ENCODE measurements at places on chromosomes 5 and 9.

DNA sequence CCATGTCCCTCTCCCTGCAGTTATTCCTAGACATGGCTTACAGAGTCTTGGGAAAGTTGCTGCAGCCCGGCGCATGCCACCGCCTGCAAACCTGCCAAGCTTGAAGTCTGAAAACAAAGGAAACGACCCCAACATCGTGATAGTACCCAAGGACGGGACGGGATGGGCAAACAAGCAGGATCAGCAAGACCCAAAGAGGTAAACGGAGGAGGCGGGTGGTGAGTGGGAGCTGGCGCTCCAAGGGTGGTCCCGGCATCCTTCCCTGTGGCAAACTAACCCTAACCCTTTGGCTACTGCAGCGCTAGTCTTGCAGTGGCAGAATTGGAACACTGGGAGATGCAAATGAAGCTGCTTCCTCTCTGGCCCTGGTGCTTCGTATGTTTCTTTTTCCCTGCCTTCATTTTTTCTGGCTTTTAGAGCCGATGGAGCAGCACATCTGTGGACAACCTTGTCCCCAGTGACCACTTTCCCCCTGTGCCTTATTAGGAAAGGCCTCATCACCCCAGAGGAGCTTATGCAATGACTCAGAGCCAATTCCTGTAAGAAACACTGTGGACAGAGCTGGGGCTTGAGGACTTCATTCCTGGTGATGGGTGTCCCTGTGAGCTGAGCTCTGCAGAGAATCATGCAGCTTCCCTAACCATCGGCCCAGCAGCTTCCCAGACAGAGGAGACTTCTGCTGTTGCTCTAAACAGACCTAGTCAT lies 38.9 kb downstream of the PRRC2B start:
- no peak for DNase-seq

DNA sequence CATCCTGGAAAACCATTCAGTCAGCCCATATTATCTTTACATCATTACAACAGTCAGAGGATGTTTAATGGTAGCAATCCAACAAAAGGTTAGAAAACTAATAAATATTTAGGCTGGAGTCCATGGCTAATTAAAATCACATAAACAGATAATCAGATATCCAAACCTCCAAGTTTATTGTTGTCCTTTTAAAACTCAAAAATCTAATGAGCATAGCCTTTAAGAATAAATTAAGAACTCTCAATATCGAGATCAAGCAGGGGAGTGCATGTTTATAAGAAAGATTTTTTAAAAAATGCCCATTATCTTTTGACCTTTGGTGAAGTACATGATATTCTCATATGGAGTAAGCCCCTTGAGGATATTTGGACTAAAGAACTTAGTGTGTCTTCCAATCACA lies 842.9 kb upstream of the SEMA6A start:
- no peak for DNase-seq

DNA sequence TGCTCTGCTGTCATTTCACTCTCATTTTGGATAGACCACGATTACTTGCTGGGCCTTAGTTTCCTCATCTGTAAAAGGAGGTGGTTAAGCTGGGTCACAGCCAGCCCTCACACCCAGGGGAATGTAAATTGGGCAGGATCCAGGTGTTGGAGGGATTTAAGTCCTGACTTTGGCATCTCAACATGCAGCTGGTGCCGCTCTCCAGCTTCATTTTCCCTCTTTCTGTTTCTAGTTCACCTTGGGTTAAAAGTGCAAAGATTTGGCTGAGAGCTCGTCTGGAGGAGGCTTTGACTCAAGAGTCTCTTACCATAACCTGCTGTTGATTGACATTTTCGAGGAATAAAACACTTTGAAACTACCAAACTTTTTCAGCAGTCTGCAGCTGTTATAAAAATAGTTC lies 144.3 kb upstream of the DHFR start:
- DNase-seq: no peak

DNA sequence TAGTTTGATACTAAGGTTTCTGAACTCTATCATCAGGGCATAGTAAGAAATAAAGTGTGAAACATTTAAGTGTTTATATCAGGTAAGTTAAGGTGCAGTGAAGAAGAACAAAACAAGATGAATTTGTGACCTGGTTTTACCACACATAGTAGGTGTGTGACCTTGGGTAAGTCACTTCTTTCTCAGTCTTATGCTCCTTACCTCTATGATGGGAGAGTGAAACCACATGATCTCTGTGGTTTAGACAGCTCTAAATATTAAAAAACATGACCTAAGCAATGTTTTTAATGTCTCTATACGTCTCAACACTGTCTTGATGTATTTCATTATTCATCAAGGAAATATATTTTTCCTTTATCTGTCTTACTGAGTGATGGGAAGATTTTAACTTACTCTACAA lies 629.6 kb upstream of the DMAC1 start:
- DNase-seq: no peak

DNA sequence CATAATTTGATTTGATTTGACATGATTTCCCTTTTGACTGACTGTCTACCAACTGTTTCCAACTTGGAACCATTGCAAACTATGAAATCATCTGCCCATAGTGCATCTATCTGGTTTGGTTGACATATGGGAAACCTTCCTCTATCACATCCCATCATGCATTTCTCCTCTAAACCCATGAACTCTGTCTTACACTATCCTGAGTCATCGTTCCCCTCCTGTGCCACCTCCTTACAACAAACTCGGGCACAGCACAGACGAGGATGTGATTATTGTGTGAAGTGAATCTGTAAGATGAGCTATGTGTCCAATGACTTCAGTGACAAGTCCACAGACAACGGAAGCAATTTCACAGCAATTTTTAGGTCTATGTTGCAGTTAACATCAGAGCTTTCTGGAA lies 126.1 kb downstream of the NPR3 start:
- no peak for DNase-seq

DNA sequence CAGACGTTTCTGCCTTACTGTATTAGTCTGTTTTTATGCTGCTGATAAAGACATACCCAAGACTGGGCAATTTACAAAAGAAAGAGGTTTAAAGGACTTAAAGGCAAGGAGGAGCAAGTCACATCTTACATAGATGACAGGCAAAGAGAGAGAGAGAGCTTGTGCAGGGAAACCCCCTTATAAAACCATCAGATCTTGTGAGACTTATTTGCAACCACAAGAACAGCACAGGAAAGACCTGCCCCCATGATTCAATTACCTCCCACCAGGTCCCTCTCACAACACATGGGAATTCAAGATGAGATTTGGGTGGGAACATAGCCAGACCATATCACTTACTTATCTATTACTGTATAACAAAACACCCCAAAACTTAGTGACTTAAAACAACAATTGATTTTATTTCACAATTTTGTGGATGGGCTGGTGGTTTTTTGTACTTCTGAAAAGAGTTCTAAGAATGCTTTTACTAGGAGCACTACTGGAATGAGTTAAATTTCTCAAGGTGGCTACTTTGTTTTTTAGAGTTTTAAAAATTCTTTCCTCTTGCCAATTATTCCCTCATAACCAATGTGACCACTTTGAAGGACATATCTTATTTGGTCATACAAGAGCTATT lies 10.3 kb downstream of the RUSC2 start:
- DNase-seq: no peak

DNA sequence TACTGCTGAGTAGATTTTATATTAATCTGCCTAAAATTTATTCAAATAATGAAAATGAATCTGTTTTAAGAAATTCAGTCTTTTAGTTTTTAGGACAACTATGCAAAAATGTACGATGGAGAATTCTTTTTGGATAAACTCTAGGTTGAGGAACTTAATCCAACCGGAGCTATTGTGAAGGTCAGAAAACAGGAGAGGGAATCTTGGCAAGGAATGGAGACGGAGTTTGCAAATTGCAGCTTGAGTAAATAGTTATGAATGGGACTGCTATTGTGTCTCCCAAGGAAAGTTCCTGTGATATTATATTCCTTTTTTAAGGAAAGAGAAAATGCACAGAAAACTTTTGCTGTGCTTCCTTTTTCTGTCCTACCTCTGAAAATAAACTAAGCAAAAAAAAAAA lies 67.9 kb downstream of the IQGAP2 start:
- no peak for DNase-seq

DNA sequence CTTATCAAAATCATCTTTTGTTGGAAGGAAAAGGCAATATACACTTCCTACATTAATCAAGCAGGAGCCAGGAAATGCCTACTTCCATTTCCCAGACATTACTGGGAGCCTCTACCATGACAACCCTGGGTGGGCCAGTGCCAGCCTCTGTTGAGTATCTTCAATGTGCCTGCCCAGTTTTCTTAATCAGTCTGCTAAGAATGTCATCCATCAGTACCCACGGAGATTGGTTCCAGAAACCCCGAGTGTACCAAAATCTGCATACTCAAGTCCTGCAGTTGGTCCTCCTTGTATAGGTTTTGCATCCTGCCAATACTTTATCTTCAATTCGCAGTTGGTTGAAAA lies 82.4 kb downstream of the MARCHF3 start:
- no peak for DNase-seq

DNA sequence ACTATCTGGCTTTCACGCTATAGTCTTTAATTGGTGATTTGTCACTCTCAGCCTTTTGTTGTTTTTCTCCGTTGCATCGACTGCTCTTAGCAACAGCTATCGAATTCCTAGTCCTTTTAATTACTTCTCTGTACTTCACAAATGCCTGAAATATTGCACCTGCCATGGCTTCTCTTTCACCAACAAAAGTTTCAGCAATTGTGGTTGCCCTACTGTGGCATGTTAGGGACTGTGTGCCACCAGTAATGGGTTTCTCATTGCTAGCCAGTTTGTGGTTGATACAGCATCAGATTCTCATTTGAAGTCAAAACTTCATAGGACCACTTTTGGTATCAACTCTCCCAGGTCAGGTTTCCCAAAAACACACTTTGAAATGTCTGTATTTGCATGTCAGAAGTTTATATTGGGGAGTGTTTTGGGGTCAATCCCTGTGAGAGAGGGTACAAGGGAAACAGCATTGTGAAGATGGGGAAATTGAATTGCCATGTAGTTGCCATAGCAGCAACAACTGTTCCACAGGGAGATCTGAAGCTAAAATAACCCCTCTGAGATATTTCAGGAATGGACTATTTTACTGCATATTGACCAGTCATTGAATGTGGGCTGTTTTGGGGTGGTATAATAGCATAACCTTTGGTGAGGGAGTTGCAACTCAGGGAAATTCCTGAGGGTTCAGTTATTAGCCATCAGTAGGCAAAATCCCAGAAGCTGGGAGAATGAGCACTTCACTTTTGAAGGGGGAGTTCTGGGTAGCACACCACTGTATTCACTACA lies 99.2 kb downstream of the WDR70 start:
- DNase-seq: no peak

GRCh38 chr5:36778336-36778735 lies 98.2 kb upstream of the NIPBL start:
- no peak for DNase-seq

GRCh38 chr9:1274334-1274733 lies 224.2 kb downstream of the DMRT2 start:
- DNase-seq: no peak

GRCh38 chr9:37301854-37302172 lies 120.7 kb upstream of the GRHPR start:
- DNase-seq: no peak

DNA sequence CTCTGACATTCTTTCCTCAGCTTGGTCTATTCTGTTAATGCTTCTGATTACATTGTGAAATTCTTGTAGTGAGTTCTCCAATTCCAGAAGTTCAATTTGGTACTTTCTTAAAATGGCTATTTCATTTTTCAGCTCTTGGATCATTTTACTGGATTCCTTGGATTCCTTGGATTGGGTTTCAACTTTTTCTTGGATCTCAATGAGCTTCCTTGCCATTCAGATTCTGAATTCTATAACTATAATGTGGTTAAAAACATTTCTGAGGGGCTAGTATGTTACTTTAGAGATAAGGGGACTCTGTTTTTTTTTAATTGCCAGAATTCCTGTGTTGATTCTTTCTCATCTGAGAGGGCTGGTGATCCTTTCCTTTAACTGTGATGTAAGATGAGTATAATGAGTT lies 136.4 kb downstream of the MCTP1 start:
- DNase-seq: no peak

GRCh38 chr9:137149942-137150616 lies 11.1 kb downstream of the GRIN1 start:
- DNase-seq: no peak

- no peak for DNase-seq
Measured at GRCh38 chr5:16502866-16503265, 37.3 kb upstream of the ZNF622 start.

DNA sequence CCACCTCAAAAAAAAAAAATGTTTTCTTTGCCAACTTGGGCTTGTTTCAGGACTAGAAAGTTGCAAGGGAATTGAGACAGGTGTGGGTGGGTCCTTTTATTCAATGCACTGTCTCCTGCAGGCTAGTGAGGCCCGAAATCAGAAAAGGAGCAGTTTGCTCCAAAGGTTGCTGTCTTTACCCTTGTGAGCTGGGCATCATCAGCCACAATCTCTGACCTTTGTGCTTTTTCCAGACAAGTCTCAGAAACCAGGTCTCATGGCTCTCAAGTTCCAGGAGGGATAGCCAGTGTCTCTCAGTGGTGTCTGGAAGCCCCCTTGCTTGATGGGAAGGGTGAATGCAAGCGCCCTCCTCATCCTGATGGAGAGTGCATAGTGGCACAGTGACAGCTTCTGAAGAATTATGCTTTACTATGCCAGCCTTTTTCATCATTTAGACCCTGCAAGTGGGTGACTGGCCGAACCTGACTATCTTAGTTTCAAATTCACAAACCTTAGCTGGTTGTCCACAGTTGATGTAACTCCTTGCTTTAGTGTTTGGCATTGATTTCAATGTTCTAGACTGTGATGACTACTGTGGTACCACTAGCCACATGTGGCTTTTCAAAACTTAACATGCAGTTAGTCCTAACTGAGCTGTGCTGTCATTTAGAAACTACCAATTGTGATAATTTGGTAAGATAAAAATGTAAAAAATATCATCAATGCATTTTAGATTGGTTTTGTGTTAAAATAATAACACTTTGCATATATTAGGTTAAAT lies 468.6 kb downstream of the GADD45G start:
- DNase-seq: no peak

DNA sequence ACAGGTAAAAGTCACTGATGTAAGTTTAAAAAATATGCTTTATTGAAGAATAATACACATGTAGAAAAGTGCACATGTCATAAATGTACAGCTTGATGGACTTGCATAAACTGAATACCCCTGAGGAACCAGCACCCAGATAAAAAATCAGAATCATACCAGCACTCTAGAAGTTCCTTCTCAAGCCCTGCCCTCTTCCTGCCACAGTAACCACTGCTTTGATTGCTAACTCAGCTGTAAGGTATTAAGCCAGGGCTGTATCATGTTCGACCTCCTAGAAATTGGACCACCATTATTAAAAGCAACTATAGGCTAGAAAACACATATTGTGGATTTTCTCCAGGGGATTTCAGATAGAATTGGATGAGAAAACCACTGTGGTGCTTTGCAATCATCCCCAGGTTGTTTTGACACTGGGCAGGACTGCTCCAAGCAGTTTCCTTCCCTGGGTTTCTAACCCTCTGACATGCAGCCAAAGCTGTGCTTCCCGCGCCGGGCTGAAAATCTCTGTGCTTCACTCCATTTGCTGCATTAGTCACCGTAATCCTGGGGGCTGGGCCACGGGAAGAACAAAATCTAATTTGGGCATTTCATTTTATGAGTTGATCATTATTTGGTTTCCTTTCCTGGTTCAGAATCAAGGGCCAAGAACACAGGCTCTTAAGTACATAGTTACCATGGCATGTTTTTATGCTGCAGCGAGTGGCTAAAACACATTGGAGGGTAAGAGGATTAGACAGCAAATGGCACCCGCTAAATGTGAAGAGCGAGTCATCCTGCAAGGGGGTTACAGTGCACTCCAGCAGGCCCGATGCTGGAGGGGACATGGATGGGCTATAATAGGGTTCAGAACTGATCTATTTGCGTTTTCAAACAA lies 139.4 kb upstream of the IL12B start:
- no peak for DNase-seq

GRCh38 chr5:73663161-73663859 lies 37.3 kb downstream of the ARHGEF28 start:
- DNase-seq: no peak

GRCh38 chr5:112208699-112209615 lies 210.1 kb downstream of the EPB41L4A start:
- DNase-seq: no peak

Measured in activated T-cell treated with anti-CD3 and anti-CD28 coated beads for 24 hours (primary cell).